ENCODE measurements at places on chromosomes 6 and 20.
A peak's percentile ranks its signal among the peaks of the same experiment; 100 is the strongest.

- DNase-seq = no peak
Measured at GRCh38 chr6:44373787-44374186, 13.7 kb upstream of the CDC5L start.

DNA sequence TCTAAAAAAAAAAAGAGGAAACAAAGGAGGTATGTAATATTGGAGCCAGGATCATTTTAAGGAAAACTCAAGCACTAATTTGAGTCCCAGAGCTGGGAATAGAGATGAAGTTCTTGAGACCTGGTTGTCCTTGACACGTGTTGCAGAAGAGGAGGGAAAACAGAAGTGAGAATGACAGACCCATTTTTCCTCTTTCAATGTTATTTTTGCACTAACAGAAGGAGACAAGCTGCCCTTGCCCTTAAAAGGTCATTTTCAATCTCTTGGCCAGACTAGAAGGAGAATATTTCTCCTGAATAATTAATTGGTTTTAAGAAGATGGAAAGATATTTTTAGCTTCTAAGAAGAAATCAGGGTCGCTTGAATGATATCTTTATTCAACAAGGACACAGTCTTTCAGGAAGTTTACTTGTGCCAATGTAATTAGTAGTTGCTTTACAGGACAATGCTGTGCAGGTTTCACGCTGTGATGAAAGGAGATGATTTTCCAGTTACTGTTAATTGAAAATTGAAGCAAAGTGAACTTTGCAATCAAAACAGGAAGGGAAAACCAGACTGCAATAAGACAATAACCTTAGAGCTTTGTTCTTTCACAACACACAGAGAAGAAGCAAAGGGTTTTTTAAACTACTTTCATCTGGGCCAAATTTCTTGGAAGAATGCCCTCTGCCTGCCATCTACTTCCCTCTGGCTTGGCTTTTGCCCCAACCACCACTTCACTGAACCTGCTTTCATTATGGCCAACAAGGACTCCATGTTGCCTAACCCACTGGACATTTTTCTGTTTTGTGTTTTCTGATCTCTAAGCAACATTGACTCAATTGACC lies 107.8 kb upstream of the SHLD1 start:
- DNase-seq = no peak

DNA sequence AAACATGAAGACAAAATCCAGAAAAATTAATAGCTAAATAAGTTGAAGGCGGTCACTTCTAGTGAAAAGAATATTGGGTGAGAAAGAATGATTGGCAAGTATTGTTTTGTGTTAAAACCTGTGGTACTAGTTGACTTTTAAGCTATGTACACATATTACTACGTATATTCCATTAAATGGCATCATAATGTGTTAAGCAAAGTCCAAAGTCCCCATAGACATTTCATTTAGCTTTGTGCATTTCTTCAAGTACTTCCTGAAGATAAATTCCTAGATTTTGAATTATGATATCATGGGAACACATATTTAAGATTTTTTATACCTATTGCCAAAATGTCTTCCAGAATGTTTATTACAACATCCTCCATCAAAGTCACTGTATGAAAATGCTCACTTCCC lies 272.7 kb upstream of the IRAK1BP1 start:
- no peak for DNase-seq

DNA sequence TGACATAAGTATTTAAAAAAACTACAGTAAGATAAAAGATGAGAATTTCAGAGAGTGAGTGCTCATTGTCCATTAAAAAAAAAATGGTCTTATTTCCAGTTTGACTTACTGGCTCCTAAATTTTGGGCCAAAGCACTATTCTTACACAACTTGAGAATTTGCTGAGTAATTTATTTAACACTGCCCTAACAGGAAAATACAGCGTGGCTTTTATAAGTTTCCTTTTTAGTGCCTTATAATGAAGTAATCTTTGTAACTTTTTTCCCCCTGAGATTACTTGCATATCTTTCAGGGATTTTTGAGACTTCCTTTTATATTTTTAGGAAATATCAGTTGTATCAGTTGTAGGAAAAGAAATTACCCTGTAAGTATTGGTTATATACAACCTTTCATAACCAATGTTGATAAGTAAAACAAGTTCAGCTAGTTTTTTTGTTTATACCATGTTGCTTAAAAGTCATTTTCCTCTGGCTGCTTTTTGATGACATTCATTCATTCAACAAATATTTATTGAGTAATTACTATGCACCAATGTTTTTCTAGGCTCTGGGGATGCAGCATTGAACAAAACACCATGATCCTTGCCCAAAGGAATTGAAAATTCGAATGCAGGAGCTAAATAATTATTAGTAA lies 106.4 kb upstream of the SGK1 start:
- no peak for DNase-seq

DNA sequence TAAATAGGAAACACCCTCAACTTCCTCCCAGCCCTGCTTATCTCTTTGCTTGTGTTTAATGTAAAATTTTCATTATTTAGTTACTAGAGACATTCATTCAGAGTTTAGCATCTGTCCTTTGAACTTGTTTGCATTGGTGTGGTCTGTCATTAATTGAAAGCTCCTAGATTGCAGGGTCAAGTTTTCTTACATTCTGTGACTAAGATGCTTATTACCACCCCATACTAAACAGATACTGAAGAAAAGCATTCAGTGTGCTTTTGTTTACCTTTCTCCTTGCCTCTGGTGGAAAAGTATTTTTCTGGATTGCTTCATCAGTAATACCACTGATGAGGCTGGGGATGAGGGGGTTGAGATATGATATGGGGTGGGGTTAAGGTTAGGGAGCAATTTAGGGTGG lies 199.0 kb downstream of the SAMD5 start:
- no peak for DNase-seq

- no peak for DNase-seq
Measured at GRCh38 chr20:1397710-1398109, 4.9 kb upstream of the FKBP1A start.

GRCh38 chr6:34182751-34183531 lies 37.1 kb upstream of the GRM4 start:
- DNase-seq = peak; percentile 52

DNA sequence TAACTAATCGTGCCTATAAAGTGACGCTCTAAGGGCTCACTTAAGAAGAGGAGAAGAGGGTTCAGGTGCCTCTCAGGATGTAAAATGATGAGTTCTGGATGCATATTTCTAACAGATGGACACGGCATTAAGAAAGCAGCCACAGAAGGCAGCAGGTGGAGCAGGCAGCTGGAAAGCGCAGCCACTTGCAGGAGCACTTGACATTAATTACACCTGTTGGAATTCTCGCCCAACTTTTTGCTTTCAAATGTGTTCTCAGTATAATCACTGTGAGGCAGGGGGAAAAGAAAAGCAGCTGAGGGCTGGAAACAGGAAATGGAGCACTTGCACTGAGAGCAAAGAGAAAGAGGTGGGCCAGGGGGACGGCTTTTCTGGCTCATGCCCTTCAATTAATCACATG lies 164.2 kb downstream of the NKAIN2 start:
- no peak for DNase-seq

DNA sequence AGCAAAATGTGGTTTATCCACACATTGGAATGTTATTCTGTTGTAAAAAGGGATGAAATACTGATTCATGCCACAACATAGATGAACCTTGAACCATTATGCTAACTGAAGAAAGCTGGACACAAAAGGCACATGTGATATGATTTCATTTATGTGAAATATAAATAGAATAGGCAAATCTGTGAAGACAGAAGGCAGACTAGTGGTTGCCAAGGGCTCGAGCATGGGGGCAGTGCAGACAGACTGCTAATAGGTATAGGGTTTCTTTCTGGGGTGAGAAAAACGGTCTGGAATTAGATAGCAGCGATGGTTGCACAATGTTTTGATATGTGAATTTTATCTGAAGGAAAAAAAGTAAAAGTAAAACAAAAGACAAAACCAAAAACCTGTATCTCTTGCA lies 54.6 kb upstream of the FNDC1 start:
- DNase-seq = no peak

GRCh38 chr20:3690413-3690812 lies 8.6 kb upstream of the ADAM33 start:
- no peak for DNase-seq
